ENCODE measurements at places on chromosomes 7 and 10.

- DNase-seq, result no peak
Observed at GRCh38 chr10:112813866-112814591, 136.0 kb upstream of the TCF7L2 start.

- no peak for DNase-seq
Observed at GRCh38 chr7:1562597-1563051, 6.6 kb upstream of the TMEM184A start.

DNA sequence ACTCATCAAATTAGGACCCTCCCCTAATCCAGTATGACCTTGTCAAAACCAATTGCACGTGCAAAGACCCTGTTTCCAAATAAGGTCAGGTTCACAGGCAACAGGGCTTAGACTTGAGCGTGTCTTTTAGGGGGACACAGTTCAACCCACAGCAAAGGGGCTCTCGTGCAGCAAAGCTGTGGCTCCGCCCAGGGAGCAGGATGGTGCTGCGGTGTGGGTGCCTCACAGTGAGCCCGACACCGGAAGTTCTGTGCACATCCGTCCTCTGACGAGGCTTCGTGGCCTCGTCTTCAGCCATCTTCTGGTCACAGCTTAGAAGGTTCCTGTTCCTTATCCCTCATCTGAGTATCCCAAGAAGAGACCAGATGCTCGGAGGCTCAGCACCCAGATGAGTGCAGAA lies 509.2 kb upstream of the FOXK1 start:
- DNase-seq, result no peak

DNA sequence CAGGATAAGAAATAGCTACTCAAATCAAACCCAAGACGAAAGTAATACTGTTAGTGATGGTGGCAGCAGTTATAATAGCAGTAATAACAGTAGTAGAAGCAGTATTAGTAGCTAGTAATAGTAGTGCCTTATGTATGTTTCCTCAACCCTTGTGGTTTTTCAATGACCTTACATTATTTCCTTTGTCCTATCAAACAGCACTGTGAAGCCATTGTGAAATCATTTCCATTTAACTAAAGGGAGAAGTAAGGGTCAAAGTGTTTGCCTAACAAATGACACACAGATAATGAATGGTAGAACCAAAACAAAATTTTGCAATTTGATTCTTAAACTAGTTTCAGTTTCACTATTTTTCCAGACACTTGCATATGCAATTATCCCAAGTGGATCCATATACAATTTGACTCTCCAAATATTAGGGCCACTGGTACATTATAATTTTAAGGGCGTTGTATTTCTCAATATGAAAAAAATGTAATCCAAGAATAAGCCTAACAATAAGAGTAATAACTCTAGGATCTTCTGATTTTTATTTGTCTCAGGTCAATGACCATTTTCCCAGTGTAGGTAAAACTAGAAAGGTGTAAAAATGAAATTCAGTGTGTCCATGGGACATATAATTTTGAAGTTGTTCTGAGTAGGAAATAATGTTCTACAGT lies 33.7 kb upstream of the TMEM26 start:
- no peak for DNase-seq

- DNase-seq, result no peak
Observed at GRCh38 chr10:36073796-36074345, 431.8 kb upstream of the FZD8 start.

DNA sequence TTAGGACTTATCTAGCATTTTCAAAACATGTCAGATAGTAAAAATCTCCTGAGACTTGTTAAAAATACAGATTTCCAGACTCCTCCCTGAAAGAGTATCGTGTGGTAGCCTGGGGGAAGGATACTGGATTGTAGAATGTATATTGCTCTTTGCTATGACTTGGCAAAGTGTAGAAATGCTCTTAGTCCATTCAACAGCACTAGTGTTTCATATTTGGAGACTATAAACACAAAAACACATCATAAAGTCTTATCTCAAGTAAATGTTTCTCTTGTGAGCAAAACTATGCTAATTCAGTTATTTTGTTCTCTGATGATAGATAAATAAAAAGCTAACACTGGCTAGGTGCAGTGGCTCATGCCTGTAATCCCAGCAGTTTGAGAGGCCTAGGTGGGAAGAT lies 137.5 kb upstream of the PRPS1L1 start:
- no peak for DNase-seq

GRCh38 chr10:110535958-110536891 lies 31.3 kb upstream of the SMC3 start:
- no peak for DNase-seq

DNA sequence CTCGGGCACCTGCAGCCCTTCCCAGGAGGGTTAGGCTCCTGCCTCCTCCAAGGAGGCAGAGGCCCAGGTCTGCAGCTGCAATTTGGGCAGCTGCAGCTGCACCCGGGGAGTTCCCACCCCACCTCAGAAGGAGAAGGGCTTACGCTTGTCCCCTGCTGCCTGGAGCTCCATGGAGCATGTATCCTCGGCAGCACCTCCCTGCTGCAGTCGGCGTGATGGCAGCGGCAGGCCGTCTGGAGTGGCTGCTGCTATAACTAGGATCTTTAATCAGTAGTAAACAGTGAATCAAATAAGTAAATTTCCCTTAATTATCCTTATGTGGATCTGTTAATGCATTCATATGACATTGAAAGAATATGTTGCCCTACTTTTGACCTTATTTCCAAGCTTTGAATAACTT lies 167.0 kb downstream of the PON1 start:
- no peak for DNase-seq

DNA sequence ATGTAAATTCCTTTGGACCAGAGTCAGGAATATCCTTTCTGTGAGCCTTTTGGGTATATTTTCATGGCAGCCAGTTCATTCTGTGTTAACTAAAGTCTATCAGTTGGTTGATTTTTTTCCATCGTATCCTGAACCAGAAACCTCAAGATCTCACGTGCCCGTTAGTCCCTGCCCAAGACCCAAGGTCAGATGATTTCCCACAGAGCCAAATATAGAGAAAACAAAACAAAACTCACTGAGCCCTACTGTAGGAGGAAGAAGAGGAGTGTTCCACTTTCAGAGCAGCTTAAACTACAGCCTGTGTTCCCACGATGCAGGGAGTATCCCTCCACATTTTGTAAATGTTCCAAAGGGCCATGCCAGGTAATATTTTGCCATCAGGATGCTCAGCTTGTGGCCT lies 96.0 kb upstream of the ADO start:
- DNase-seq, result no peak

GRCh38 chr10:73486601-73487000 lies 9.2 kb downstream of the PPP3CB start:
- no peak for DNase-seq

GRCh38 chr7:102931757-102932156 lies 19.0 kb downstream of the LRRC17 start:
- no peak for DNase-seq

DNA sequence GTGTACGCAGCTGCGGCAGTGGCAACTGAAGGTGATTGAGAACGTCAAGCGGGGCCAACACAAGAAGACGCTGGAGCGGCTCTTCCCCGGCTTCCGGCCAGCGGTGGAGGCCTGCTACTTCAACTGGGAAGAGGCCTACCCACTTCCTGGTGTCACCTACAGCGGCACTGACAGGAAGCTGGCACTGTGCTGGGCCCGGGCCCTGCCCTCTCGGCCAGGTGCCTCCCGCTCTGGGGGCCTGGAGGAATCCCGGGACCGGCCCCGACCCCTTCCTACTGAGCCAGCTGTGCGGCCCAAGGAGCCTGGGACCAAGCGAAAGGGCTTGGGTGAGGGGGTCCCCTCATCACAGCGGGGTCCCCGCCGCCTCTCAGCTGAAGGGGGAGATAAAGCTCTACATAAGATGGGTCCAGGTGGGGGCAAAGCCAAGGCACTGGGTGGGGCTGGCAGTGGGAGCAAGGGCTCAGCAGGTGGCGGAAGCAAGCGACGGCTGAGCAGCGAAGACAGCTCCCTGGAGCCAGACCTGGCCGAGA lies 6.5 kb downstream of the ZSWIM8 start:
- no peak for DNase-seq

DNA sequence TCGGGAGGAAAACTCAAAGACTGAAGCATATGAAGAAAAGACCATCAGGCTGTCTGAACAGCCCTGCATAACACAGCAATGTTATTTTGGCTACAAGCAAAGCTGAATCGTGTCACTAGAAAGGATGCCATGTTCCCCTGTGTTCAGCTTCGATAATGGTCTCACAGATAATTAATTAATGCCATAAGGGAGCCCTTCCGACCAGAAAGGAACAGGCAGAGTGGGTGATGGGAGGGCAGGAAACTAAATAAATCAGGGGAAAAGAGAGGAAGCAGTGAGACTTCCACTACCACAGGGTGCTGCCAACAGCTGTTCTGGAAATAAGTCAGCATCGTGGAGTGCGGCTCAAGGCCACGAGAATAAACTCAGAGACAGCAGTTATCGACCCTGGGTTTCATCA lies 3.2 kb downstream of the PTPRN2 start:
- DNase-seq, result no peak

DNA sequence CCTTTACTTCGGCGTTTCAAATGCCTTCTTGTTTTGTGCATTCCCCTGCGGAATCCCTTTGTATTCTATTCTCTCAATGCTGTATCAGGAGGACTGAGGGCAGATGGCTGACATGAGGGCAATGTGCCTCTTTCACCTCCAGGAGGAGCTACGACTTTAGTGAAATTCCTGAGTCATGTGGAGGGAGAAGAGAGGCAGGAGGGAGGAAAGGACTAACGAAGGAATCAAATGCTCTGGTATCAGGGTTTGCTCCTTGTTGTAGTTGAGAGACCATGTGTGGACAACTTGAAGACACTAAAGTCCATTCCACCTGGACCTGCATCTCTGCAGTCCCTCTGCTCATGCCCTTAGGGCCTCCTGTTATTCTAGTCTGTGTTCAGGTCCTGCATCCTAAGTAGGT lies 40.2 kb upstream of the PRSS58 start:
- no peak for DNase-seq

GRCh38 chr7:127981965-127982364 lies 49.3 kb downstream of the LRRC4 start:
- no peak for DNase-seq

GRCh38 chr7:68694656-68695055 lies 903.6 kb upstream of the AUTS2 start:
- no peak for DNase-seq

DNA sequence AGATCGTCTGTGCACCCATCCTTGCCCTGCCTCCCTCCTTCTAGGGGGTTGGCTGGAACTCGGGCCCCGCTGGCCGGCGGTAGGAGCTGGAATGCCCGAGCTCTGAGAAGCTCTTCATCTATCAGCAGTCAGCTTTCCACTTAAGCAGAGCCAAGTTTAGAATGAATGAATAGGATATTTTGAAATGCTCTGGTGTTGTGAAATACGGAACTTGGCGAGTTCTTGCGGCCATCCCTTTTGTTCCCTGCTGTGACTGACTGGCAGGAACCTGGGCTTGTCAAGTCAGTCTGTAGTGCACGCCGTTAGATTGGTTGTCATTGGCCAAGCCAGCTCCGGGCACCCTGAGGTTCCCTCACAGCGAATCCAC lies 33.3 kb downstream of the FOXK1 start:
- no peak for DNase-seq

DNA sequence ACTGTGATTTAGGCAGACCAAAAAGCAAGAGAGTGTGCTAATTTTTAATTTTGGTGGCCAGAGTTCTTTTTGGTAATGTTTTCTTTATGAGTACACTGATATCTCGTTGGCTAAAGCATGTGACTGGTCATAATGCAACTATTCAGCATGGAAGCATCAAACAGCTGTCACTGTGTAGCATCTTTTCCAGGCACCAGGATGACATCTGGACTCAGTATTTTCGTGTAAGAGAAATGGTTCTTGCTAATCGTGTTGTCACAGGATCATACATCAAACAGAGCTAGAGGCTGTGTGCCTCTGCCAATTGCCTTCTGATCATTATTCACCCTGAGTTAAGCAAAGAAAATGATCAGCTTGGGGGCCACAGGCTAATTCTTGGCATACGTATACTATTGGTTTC lies 118.9 kb downstream of the SND1 start:
- DNase-seq, result peak; percentile 15

DNA sequence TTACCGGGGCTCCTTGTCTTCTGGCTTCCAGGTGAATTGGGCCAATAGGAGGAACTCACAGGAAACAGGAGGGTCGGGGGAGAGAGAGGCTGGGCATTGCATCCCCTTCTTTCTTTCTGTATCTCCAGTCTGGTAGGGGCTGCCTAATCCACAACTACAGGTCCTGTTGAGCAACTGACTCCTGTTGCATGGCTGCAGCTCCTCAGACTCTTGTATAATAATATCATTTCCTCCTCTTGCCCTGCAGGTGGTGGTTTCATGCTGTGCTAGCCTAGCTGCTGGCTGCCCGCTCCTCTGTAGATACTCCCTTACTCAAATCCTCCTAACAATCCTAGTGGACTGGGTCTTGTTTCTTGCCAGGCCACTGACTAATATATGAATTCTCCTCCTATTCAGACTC lies 276.5 kb upstream of the SMIM30 start:
- no peak for DNase-seq

GRCh38 chr10:68752711-68753350 lies 31.8 kb downstream of the CCAR1 start:
- no peak for DNase-seq

Measured in NCI-H2081 treated with DMSO at 0.1 percent for 48 hours (cell line).